Left lung (tissue), 14 donors: ENCODE measurements at places on chromosomes 7 and 10.

GRCh38 chr7:100141555-100141949, 7.2 kb upstream of the LAMTOR4 start:
- DNase-seq, result no peak

DNA sequence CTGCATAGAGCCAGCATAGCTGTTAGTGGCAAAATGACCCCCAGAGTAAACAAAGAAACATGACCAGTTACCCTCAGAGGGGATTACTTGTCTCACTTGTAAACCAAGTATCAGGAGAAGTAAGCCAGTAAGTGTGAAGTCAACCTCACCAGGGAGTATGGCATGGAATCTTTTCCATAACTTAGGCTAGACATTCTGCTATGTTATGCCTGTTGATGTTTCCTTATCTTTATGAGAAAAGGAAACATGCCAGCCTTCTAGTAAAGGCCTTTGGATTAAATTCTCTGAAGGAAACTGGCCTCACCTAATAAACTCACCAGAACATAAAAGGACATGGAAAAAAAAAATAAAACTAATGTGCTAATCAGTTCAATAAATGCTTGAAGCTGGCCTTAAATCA, 87.7 kb downstream of the SEM1 start:
- DNase-seq, result no peak

DNA sequence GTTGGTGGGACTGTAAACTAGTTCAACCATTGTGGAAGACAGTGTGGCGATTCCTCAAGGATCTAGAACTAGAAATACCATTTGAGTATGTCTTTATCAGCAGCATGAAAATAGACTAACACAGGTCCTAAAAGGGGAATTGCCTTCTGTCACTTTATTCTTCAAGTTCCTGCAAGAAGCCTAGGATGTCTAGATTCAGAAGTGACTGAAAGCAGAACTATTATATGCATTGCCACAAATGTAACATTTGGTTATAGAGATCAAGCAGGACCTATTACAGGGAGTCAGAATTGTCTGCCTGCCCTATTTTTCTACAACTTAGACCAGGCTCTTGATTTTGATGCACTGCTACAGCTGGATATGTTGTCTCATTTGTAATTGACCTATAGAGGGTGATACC, 364.7 kb downstream of the SORCS1 start:
- no peak for DNase-seq

DNA sequence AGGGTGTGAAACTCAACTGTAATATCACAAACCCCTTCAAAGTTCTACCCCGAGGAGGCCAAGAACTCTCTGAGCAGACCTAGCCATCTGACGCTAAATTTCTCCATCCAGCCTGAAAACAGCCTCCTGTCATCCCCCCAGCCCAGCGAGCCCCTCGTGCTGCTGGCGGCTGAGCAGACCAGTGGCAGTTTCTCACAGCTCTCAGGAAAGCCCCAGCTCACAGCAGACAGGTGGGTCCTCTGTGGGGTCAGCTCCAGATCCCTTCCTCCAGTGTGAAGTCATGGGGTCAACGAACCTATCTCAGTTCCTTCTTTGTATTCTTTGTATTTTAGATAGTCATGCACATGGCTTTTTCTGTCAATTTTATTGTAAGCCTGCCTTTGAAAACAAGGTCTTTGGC, 7.8 kb downstream of the GARIN1A start:
- no peak for DNase-seq

GRCh38 chr7:34839645-34840044, 181.6 kb downstream of the NPSR1 start:
- DNase-seq, result no peak

GRCh38 chr10:91539930-91540329, 92.9 kb downstream of the PPP1R3C start:
- DNase-seq, result no peak

GRCh38 chr10:19826712-19827111, 10.5 kb downstream of the PLXDC2 start:
- no peak for DNase-seq

DNA sequence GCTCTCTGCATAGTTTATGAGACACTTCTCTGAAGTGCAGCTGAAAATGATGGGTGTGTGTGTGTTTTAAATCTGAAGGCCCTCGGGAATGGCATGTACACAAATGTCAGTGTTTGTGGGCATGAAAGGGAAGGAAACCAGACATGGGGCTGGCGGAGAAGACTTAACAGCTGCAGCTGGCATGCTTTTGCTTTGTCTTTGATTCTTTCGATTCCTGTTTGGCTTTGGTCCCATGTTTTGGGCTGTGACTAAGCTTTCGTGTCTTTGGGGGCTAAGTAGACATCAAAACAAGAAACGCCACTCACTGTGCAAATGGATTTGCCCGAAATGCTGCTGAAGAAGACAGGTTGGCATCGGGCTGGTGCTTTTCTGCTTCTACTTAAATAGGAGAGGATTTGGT, 179.3 kb downstream of the PFKFB3 start:
- no peak for DNase-seq

GRCh38 chr7:88202278-88202677, 17.6 kb downstream of the SRI start:
- no peak for DNase-seq

DNA sequence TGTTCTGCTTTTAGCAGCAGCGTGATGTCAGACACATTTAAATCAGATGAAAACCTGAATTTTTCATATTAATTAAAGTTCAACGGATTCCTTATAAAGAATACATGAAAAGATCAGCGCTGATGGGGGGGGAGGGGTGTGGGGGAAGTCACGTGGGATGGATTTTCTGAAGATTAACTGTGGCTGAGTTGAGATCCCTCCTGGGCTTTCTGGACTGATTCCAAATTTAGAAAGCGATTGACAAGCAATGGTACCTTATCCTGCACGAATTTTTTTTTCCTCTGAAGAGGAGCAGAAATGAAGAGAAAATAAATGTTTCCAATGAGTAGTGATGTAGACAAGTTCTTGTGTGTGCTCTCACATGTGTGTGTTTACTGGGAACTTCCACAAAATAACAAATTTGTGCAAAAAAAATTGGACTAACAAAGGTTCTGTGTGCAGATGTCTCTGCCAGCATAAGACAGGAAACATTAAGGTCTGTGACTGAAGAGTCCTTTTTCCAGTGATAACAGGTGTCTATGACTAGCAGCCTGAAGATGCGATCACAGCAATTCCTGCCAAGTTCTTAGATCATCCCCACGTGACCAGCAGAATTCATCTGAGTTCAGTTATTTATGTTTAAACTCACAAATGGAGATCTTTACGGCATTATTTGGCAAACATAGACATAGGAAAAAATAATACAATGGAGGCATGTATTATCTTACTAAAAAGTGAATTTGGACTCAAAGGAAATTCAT, 585.2 kb upstream of the CELF2 start:
- no peak for DNase-seq

GRCh38 chr7:135768467-135768866, 19.9 kb upstream of the FAM180A start:
- DNase-seq, result no peak

GRCh38 chr10:58464956-58465355, 47.7 kb upstream of the BICC1 start:
- no peak for DNase-seq

GRCh38 chr10:14250496-14251076, 80.1 kb downstream of the FRMD4A start:
- no peak for DNase-seq

- no peak for DNase-seq
Observed at GRCh38 chr7:31084226-31084625, 32.1 kb downstream of the ADCYAP1R1 start.

- DNase-seq, result no peak
Observed at GRCh38 chr7:122362473-122362872, 57.9 kb upstream of the FEZF1 start.

DNA sequence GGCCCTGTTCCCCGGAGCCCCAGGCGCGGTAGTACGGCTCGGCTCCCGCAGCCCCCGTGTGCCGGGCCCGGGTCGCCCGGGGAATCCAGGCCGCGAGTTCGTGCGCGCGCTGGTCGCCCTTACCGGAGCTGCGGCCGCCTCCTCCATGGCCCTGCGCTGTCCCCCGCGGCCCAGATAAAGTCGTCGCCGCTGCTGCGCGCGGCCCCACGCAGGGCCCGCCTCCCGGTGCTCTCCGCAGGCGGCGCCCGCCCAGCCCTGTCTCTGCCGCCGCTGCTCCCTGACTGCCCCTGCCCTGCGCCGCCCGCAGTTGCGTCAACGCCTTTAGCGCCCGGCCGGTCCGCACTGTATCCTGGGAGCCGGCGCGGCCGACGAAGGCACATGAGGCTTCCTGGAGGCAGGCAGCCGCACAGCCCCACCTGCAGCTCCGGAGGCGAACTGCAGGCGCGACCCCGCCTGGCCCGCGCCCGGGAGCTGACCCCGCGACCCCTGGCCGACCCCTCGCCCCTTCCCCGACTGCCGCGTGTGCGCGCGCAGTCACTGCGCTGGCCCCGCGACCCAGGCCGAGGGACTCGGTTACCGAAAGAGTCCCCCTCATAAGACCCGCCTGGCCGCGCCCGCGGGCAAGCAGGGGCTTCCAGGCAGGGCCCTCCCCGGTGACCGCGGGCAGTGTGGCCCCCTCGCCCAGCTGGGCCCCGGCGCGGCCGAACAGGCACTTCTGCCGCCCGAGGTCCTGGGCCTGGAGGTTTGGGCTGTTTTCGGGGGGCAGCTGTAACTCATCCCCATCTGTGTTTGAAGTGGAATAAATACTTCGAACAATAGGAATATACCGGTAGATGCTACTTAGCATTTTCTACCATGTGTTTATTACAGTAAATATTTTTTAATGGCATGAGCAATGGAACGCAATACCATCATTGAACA, 127.1 kb upstream of the ZNF746 start:
- peak; percentile 94 for DNase-seq

DNA sequence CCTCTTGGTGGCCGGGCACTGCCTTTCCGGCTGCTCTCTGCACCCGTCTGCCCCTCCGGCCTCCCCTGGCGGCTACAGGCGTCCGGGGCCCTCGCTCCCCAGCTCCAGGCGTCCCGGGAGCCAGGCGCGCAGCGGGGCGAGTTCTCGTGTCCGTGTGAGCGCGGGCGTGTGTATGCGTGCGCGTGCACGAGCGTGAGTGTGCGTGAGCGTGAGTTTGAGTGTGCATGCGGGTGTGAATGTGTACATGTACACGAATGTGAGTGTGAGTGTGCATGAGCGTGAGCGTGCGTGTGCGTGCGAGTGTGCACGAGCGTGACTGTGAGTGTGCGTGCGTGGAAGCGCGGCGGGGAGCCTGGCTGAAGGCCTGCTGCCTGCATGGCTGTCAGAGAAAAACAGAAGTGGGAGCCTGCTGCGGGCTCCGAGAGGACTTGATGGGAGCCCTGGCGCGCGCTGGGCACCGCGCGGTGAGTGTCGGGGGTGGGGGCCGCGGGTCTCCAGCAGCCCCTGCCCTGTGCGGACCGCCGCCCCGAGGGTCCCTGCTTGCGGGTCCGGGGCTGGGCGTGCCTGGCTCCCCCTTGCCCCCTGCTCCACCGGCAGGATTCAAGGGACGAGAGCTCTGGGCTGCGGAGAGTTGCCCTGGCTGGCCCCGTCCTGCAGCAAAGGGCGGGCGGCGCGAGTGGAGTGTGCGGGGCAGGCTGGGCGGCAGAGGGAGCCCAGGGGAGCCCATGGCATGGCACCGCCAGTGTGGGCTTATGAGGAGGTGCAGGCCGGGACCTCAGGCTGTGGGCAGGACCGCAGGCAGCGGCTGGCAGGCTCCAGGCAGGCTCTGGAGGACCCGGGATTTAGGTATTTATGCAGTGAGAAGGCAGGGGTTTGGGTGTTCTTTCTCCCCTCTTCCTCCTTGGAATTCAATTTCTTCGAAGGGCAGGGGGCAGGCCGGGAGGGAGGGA, 75.8 kb upstream of the EN2 start:
- peak; percentile 77 for DNase-seq

GRCh38 chr10:99689461-99689860, 30.2 kb downstream of the ENTPD7 start:
- DNase-seq, result no peak

DNA sequence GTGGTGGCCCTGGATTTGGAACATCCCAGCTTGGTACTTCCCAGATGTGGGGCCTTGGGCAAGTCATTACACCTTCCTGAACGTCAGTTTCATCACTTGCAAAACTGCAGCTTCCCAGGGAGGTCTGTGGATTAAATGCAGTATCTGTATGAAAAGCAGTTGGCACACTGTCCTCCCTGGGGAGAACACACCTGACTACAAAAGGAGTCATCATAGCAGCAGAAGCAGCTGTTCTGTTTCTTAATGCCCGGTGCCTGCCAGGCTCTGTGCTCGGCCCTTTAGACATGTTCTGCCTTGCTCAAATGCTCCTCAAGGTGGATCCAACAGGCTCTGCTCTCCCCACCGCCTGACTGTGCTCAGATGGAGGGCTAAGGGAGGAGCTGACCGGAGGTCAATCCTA, 31.0 kb downstream of the CDCA7L start:
- DNase-seq, result no peak

DNA sequence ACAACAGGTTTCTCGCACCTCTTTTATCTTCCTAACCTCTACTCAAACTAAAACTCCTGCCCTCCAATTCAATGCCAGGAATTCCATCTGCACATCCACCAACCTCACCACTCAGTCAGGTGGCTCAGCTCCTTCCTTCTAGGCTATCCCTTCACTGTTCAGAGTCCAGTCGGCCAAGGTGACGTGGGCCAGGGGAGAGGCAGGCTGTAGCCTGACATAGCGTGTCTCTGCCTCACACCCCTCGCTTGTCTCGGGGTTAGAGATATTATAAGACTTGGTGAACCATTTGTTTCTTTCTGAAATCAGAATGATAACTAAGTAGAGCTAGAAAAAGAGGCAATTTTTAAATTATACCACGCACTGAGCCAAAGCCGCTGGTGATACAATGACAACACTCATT, 31.1 kb downstream of the HIPK2 start:
- no peak for DNase-seq

DNA sequence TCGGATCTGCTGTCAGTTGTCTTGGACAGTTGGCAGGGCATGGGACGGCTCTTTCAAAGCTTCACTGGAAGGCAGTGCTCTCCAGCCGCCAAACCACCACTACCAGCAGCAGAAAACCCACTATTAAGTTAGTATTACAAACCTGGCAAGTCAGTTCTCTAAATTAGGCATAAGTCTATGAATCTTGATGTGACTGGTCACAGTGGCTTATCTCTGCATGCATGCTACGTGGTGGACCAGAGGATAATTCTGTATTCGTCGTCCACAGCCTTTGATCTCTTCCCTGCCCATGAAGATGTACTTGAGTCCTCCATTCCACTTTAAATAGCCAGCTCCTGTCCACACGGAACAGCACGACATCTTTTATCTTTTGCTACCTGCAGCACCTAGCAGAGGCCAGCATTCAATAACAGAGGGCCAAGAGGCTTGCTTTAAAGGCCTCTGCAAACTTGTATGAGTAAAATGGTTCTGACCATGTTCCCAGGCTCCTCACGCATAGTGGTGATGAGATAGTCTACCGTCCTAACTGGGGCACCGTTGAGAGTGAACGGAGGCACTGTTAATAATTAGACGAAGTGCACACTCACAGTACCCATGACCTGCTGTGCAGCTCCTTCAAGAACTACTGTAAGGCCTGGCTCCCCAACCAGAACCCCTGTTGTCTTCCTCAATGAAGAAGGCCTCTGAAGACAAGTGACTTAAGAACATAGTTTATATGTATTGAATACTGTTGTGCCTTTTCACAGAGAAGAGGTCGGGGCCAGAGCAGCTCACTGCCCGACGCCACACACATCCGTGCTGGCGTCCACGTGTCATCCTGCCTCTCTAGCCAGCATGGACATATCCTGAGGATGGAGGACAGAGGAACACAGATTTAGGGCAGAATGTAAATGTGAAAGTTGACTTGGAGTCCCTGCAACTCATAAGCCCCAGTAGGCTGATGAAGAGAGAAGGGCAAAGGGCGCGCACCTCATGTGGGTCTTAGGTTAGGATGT, 1.0 kb downstream of the GPR146 start:
- no peak for DNase-seq

- DNase-seq, result no peak
Observed at GRCh38 chr7:53315981-53316380, 280.5 kb downstream of the POM121L12 start.
